ENCODE measurements at places on chromosomes 6 and 20.

- DNase-seq, result no peak
Observed at GRCh38 chr6:30799210-30799609, 54.9 kb upstream of the IER3 start.

DNA sequence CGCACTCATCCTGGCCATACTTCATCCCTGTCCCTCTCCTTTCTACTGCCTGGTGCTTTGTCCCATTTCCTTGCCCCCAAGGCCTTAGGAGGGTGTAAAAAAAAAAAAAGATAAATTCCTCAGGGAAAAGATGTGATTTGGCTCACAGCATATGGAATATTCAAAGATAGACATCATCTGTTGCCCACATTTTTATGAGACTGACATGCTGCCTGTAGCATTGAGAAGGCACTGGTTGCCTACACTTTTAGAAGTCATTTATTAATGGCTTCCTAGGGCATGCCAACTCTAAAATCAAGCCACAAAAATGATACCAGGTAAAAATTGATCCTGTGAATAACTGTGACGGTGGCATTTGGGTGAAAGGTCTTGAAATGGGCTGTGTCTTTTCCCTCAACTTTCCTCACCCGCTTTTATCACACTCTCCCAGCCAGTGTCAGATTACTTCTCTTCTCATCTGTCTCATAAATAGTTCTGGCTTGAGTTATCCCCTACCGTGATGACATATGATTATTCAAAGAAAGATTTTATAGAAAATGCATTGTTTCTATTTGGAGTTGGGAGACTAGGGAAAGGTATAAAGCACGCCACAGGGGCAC is 139.4 kb downstream of the CARMIL1 start:
- DNase-seq, result no peak

DNA sequence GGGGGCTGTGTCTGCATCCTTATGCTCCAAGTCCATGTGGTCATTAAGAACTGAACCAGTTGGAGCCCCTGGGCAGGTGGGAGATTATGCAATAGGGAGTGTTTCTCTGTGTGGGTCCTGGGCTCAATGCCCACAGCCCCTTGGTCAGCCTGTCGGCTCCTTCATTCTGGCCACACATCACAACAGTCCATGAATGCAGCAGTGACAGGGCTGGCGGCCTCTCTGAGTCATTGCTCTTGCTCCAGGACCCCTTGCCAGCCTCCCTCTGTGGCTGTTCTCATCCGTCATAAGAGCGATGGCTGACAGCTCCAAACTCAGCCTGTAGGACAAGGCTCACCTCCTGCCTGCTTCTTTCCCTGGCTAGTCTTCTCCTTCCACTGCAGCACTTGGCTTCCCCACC is 609.5 kb upstream of the CDH4 start:
- no peak for DNase-seq

GRCh38 chr20:38853759-38854158 is 48.3 kb downstream of the PPP1R16B start:
- no peak for DNase-seq

DNA sequence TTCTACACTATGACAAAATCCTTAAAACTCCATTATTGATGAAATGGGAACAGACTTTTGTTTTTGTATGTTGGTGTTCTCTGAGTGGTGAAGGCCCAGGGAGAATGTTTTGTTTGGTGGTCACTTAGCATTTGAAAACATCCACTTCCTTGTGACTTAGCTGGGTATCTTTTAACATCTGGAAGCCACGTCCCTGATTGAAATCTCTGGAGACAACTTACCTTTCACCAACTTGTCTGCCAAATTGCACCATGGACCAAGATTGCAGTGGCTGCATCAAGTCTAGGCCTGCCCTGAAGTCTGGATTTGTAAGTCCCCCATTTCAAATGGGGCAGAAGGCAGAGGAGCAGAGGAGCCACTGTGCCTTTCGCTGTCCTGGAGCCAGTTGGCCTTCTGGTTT is 534 bp upstream of the EFCAB8 start:
- DNase-seq, result no peak

DNA sequence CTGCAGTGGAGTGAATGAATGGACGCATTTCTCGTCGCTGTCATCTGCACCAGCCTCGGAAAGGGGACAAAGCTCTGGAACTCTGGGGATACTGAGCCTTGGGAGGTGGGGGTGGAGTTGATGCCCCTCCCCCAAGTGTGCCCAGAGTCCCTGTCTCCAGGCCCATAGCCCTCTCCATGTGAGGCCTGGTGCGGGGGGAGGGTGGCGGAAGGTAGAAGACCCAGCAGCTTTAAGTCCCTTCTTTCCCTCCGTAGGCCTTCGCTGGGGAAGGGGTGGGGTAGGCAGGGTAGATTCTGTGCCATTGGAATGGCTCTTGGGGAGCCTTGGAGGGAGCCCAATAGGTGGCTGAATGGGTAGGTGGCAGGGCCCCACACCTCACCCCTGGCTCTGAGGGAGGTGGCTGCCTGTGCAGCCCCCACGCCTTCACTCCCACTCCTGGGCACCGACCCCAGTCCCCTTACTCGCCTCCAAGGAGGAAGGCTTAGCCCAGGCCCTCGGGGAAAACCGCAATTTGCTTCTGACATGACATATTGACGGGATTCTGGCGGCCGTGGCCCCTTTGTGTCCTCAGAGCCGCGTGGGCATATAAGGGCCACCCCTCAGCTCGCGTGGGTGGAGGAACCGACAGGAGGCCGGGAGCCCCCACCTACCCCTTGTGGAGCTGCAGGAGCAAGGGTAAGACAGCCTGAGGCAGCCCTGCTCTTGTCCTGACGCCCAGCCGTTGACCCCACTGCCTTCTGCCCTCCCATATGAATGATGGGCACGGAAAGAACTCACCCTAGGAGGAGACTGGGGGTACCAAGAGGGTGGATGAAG is at the start of gene BPIFB3:
BPIFB3 (plus strand) TSS at position 613 of the 816 bp plus-strand sequence. CDS start 1,533 bp downstream, outside the sequence.
- DNase-seq, result no peak

DNA sequence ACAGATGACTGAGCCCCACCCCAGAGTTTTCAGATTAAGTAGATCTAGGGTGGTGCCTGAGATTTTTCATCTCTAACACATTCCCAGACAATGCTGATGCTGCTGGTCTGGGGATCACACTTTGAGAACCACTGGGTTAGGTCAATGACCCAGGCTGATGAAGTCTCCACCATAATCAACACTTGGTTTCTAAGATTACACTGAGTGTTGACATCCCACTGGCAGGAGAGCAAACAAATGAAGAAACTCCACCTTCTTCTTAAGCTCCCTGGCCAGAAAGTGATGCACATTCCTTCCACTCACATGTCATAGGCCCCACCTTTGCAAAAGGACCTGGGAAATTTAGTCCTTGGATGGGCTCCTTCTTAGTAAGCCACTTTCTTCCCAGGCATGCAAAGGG is 53.1 kb downstream of the MAFB start:
- DNase-seq, result no peak

DNA sequence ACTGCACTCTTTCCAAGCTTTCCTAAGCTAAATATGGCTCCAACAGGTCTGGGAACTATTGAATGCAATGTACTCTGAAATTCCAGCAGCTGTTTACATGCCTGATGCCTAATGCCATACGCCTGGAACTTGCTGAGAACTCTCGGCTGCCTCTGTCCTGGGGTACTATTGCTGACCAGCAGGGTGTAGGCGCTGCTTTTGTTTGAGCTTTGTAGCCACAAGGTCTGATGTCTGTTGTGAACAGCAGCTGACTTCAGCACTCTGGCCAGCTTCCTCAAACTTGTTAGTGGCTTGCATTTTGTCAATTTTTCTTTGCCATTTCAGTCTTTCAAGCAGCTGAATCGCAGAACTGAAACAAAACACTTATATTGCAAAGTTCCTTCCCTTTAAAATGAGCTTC is 26.7 kb downstream of the SAYSD1 start:
- no peak for DNase-seq

GRCh38 chr20:33438481-33438880 is 5.1 kb downstream of the SNTA1 start:
- no peak for DNase-seq

DNA sequence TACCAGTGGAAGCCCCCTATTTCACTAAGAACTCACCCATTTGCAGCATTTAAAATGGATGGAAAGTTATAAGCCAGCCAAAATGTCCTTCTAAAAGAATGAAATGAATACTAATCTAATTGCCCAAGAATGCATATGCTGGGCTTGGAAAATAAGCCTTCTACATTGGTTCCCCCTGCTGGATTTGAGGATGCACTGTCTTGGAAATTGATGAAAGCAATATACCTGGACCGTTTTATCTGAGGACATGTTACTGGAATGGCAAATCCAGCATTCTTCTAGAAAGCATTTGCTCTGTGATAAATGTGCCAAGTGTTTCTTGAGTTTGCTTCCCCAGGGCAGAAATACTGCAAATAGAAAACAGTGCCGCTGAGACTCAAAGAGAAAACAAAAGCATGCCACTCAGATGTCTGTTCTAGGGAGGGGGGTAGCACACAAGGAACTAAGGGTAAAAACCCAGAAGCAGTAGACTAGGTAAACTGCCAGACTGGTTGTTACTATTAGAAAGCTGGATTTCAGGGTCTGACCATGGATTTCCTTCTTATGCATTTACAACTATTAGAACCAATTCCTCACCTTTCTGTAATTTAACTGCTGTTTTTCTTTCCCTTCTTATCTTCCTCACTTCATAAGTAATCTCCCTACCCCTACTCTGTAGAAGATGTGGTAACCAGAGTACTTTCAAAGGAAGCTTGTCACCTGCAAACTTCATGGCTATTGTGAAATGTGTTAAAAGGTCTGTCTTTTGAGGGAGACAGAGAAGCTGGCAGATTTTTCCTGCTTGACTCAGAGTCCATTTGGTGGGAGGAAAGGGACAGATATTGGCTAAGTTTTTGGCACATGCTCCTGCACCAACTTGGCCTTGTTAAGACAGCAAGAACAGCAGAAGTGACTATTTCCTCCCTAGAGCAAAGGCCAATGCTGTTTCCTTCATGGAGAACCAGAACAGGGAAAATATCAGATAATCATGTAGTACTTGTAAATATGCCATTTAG is 642.6 kb downstream of the KIF16B start:
- DNase-seq, result no peak

DNA sequence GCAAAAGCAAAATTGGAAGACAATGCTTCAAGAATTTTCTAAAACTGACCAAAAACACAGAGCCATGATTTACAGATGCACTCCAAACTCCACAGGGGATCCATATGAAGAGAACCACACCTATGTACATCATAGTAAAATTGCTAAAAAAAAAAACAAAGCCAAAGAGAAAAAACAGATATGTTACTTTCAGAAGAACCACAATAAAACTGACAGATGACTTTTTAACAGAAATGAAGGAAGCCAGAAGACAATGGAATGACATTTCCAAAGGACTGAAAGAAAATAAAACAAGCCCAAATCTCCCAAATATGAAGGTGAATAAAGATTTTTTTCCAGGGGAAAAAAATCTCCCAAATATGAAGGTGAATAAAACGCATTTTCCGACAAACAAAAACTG is 17.5 kb downstream of the TRERF1 start:
- DNase-seq, result no peak

DNA sequence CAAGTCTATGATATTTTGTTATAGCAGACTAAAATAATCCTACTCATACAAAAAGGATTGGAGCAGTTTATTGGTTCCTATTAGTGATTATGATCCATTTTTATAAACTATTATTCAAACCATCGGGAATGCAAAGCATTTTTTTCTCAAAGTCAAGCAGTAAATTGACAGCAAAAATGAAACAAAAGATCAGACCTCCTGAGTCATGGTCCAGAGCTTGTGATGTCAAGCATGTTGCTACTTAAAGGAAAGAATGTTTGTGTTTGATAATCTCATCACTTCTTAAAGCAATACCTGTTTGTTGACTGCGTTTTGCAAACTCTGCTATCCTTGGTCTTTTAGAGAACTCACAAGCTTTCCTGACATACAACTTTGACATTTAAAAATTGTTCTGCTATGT is 204.4 kb downstream of the SAMD5 start:
- no peak for DNase-seq
